MCF 10A (cell line): ENCODE measurements at places on chromosomes 13 and 19. TPM values are rescaled to one million over a fixed set of nuclear protein-coding genes. Genes with fewer than 3 reads are reported as not detected.

KRTDAP gene
- not detected in 2 replicates for total RNA-seq

ENOX1 gene
- total RNA-seq = 1.5 and 1.8 TPM in 2 replicates

TUBA3C gene
- not detected in 2 replicates for total RNA-seq

ZNF534 gene
- total RNA-seq = not detected in 2 replicates

LMTK3 gene
- 0.37 and 0.47 TPM in 2 replicates for total RNA-seq

ATP1A3 gene
- total RNA-seq = not detected in 2 replicates

MYO16 gene
- total RNA-seq = not detected in 2 replicates

CRX gene
- not detected in 2 replicates for total RNA-seq

ZSCAN22 gene
- 3.8 and 4.7 TPM in 2 replicates for total RNA-seq

C13orf46 gene
- 0.54 and 1.4 TPM in 2 replicates for total RNA-seq

ZNF682 gene
- not detected in 2 replicates for total RNA-seq

OR4F17 gene
- total RNA-seq = not detected in 2 replicates

UBE2S gene
- total RNA-seq = 331 and 345 TPM in 2 replicates

KASH5 gene
- total RNA-seq = not detected in 2 replicates

MYDGF gene
- total RNA-seq = 188 and 231 TPM in 2 replicates

AMER2 gene
- total RNA-seq = not detected in 2 replicates

IGFL1 gene
- total RNA-seq = not detected in 2 replicates
